ENCODE measurements at places on chromosomes 2 and 18.
A peak's percentile ranks its signal among the peaks of the same experiment; 100 is the strongest.

DNA sequence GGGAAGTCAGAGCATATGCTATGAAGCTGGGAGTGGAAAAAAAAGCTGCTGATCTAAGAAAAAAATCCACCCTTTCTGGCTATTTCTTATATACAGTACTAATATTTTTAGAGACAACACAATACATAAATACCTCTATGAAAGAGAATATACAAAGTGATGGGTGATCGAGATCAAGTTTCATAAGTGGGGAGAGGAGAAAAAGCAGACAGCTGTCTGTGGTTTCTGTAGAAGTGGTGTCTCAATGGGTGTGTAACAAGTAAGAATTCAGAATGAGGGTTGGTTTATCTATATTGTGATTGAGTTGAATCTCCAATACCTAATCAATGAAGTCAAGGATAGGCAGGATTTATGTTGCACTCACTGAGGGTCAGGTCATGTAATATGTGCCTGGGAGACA lies 191.0 kb downstream of the HNMT start:
- H3K4me1 ChIP-seq: no peaks in the 10 kb centered on the region
- H3K27me3 ChIP-seq: no peaks in the 10 kb centered on the region
- no peak overlapping the region for H3K4me3 ChIP-seq

DNA sequence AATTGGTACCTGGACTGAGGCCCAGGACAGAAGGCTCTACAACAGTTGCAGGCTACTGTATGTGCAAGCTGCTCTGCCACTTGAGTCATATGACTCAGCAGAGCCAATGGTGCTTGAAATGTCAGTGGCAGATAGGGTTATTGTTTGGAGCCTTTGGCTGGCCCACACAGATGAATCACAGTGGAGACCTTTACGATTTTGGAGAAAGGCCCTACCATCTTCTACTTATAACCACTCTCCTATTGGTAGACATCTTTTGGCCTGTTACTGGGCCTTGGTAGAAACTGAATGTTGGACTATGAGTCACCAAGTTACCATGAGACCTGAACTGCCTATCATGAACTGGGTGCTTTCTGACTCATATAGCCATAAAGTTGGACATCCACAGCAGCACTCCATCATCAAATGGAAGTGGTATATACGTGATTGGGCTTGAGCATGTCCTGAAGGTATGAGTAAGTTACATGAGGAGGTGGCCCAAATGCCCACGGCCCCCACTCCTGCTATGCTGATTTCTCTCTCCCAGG lies 88.9 kb upstream of the NRXN1 start:
- no peak overlapping the region for H3K4me3 ChIP-seq
- DNase-seq: no peak
- no peaks in the 10 kb centered on the region for H3K4me1 ChIP-seq
- H3K36me3 ChIP-seq: no peaks in the 10 kb centered on the region
- no peak overlapping the region for H3K27ac ChIP-seq

GRCh38 chr2:212619954-212620353 lies 81.4 kb upstream of the ERBB4 start:
- H3K4me1 ChIP-seq: peaks cover 26% of the 10 kb centered on the region
- H3K27me3 ChIP-seq: no peaks in the 10 kb centered on the region
- H3K4me3 ChIP-seq: no peak overlapping the region
- H3K27ac ChIP-seq: peak overlapping the region; percentile 86

DNA sequence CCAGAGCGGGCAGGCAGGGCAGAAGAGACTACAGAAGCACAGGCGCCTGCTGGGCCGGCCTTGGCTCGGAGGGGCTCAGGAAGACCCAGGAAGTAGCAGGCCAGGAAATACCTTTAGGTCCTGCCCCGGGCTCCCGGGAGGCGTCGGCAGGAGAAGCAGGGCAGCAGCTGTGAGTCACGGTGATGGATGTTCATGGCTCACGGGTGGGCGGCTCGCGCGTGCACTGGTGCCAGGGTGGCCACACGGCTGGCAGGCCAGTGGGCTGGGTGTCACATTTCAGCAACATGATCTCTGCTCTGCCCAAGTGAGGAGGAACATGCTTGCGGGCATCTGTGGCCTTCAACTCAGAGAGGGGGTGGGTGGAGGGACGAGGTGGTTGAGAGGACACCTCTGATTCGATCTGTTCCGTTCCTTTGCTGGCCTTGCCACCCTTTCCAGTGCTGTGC lies 139.3 kb downstream of the KLHL29 start:
- peak; percentile 67 for DNase-seq
- no peak overlapping the region for H3K27ac ChIP-seq
- H3K27me3 ChIP-seq: no peaks in the 10 kb centered on the region
- no peaks in the 10 kb centered on the region for H3K4me1 ChIP-seq
- H3K36me3 ChIP-seq: no peaks in the 10 kb centered on the region

- DNase-seq: no peak
- H3K27ac ChIP-seq: no peak overlapping the region
- H3K36me3 ChIP-seq: no peaks in the 10 kb centered on the region
- no peaks in the 10 kb centered on the region for H3K4me1 ChIP-seq
- H3K4me3 ChIP-seq: no peak overlapping the region
Measured at GRCh38 chr2:10922307-10923007, 10.7 kb downstream of the KCNF1 start.

- peaks cover 6% of the 10 kb centered on the region for H3K36me3 ChIP-seq
- H3K4me1 ChIP-seq: peaks cover 19% of the 10 kb centered on the region
- DNase-seq: no peak
- H3K27me3 ChIP-seq: no peaks in the 10 kb centered on the region
Measured at GRCh38 chr18:49560624-49561288, 1.1 kb upstream of the LIPG start.

DNA sequence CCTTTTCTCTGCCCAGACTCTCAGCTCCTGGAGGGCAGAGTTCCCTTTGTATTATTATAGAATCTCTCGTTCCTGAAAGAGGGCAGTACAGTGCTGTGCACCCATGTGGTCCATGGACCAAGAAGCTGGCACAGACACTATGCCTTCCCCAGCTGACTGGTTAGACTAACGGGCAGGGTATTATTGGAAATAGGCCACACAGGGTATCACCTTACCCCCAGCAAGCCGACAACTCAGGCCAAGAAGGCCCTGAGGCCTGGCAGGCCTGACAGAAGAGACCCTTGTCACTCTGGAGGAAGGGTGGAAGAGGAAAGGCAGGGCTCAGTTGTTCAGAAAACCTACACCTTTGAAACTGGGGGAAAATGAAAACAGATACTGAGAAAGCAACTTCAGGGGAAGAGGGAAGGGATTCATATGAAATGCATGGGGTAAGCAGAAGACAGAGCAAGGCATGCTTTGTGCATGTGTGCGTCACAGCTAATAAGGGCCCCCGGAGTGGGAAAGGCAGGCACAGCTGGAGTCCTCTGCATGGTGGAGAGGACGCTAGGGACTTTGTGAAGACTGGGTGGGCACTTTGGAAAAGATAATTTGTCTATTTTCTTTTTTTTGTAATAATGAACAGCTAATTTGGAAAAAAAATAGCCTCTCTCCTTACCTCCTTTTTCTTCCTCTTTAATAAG lies 476.8 kb upstream of the CELF4 start:
- H3K27ac ChIP-seq: no peak overlapping the region
- no peaks in the 10 kb centered on the region for H3K4me1 ChIP-seq
- peaks cover 11% of the 10 kb centered on the region for H3K27me3 ChIP-seq
- no peak overlapping the region for H3K4me3 ChIP-seq

- H3K27ac ChIP-seq: no peak overlapping the region
- no peak for DNase-seq
- H3K36me3 ChIP-seq: no peaks in the 10 kb centered on the region
- H3K27me3 ChIP-seq: no peaks in the 10 kb centered on the region
Measured at GRCh38 chr18:42255908-42256765, 301.1 kb downstream of the PIK3C3 start.

DNA sequence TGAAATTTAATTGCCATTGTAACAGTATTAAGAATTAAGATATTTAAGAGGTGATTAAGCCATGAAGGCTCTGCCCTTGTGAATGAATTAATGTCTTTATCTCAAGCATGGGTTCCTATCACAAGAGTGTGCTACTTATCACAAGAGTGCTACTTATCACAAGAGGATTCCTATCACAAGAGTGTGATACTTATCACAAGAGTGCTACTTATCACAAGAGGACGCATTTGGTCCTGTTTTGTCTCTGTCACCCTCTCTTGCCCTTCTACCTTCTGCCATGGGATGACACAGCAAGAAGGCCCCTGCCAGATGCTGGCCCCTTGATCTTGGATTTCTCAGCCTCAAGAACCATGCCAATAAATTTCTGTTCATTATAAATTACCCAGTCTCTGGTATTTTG lies 13.2 kb upstream of the COL5A2 start:
- H3K27me3 ChIP-seq: no peaks in the 10 kb centered on the region
- H3K4me3 ChIP-seq: no peak overlapping the region
- no peak for DNase-seq
- no peak overlapping the region for H3K27ac ChIP-seq
- H3K4me1 ChIP-seq: no peaks in the 10 kb centered on the region

GRCh38 chr2:41873102-41874031 lies 174.5 kb upstream of the PKDCC start:
- no peak overlapping the region for H3K27ac ChIP-seq
- H3K36me3 ChIP-seq: no peaks in the 10 kb centered on the region
- no peak overlapping the region for H3K4me3 ChIP-seq
- H3K4me1 ChIP-seq: no peaks in the 10 kb centered on the region
- no peak for DNase-seq

- peaks cover 11% of the 10 kb centered on the region for H3K4me1 ChIP-seq
- peak; percentile 74 for DNase-seq
- H3K36me3 ChIP-seq: no peaks in the 10 kb centered on the region
- H3K27me3 ChIP-seq: no peaks in the 10 kb centered on the region
Measured at GRCh38 chr2:40741532-40741931, 289.6 kb upstream of the SLC8A1 start.

DNA sequence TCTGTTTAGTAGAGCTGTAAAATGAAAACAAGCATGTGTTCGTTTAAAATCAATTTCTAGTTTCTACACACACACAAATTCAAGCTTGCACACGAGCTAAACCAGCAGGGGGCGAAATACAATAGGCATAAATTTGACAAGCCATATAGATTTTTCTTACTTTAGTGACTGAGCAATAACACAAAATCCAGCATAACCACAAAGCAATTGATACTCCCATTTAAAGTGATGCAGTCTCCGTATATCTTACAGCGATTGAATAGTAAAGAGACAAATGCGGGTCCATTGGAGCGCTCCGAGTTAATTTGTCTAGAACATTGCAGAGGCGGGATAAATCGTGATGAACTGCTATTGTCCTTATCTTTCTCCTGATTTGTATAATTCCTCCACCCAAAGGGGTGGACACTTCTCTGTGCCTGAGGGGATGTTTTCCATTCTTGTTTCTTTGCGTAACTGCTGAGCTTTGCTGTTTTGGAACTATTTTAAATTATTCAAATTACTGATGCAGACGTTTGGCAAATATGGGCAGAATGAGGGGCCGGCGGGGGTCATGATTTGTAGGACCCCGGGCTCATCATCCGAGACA lies 1.2 kb upstream of the AFTPH start:
- H3K4me1 ChIP-seq: peaks cover 18% of the 10 kb centered on the region
- DNase-seq: peak; percentile 57
- H3K27ac ChIP-seq: peak overlapping the region; percentile 72
- H3K36me3 ChIP-seq: no peaks in the 10 kb centered on the region
- H3K4me3 ChIP-seq: peak overlapping the region; percentile 67

DNA sequence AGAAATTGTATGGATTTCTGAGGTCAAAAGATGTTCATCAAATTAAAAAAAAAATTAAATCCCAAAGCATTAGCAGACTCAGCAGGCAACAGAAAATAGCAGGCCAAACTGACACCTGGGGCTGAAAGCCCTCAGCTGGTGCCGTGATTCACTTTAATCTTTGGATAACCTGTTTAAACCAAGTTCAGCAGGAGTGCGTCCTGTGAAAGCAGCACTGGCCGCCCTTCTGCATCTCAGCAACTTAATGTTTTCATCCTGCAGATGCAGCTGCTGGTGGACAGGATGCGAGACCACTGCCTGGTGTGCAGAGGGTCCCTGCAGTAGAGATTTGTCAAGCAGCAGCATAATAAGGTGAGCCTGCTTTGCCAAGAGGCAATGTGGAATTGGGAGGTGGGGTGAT lies 41.2 kb downstream of the CCDC68 start:
- H3K36me3 ChIP-seq: no peaks in the 10 kb centered on the region
- no peak for DNase-seq
- no peaks in the 10 kb centered on the region for H3K27me3 ChIP-seq
- H3K27ac ChIP-seq: no peak overlapping the region
- H3K4me3 ChIP-seq: no peak overlapping the region

All from PC-9 (cell line).